ENCODE measurements at places on chromosomes 11 and 22.

DNA sequence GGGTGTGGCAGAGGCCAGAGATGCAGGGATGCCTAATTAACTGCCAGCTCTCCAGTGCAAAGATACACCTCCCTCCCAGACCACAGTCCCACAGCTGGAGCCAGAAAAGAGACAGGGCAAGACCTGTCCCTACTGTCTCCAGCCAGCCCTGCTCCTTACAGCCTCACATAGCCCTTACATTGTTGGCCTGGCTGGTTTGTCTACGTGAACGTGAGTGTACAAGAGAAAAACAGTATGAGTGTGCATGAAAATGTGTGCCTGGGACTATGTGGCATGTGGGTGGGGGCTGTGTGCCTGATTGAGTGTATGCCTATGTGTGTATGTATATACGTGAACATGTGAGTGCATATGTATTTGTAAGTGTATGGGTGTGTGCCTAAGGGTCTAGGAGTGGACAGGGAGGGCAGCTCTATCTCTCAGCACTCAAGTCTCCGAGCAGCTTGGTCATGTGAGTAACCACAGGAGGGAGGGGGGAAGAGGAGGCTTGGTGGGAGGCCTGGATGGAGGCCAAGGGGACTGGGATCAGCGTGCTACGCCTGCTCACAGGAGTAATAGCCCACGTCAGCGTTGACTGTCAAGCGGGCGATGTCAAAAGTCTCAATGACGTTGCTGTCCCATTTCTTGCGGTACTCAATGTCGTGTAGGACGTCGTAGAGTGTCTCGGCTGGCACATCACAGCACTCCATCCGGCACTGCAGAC lies 6.6 kb upstream of the ARAP1 start:
- no peak for DNase-seq

- no peak for DNase-seq
These were observed at the start of gene KCNE3 for GRCh38 chr11:74466916-74467885. KCNE3 (minus strand) TSS chr11:74467549; CDS start chr11:74457563, 9,986 bp downstream.

DNA sequence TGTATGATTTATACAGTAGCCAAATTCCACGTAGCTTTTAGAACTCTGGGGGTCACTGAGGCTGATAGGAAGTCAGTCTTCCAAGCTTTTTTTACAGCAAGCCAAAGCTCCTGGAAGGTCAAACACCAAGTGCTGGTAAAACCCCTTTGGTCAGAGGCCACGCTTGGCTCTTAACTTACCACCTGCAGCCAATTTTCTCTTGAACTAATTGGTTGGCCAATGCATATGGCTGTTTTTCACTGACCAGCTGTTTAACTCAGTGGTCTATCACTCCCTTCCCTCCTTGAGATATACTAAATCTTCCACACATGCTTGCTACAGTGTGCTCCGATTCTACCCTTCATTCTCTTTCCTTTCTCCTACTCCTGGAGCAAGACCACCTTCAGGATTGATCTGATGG lies 116.0 kb downstream of the FAR1 start:
- no peak for DNase-seq

DNA sequence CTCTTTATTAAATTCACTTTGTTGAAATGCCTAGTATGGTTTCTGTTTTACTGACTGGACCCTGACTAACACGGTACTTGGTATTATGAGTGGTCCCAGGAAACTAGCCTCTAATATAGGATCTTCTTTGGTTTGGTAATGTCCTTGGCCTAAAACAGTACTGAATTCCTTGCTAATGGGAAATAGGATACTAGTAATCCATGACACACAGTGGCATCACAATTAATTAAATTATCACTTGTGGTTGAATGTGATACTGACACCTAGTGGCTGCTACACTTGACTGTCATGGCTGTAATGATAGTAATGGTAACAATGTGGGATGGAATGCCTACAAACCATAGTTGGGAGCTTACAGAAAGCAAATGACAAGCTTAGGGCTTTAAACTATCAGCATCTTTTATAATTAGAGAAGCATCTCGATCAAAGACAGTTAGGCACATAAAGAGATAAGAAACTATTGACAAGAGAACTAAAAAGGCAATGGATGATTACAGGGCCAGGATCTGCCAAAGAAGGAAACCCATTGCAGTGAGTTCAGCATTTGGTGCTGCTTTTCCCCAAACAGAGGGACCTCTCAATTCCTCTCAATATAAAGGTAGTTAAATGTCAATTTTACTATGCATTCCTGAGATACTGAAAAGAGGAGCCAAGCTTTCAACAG lies 8.6 kb downstream of the DNHD1 start:
- DNase-seq, result no peak

- no peak for DNase-seq
These were observed 503.4 kb downstream of the DLG2 start for GRCh38 chr11:85123752-85124231.

GRCh38 chr11:34996958-34997357 lies 80.5 kb downstream of the PDHX start:
- DNase-seq, result no peak

DNA sequence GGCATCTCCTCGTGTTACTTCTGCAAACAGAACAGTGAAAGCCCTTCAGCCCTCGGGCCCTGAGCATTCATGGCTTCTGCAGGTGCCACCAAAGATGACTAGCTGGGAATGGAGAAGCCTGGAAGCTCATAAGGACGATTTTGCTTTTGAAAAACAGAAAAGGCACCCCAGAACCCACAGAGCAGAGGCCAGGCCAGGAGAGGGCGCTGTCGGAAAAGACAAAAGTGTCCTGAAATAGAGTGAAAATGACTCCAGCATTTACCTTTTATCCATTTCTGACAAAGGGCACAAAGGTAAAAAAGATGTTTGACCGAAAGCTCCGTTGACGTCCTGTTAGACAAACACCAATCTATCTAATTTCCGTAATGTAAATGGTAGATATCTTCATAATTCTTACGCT lies 37.6 kb downstream of the ZNF195 start:
- DNase-seq, result no peak

DNA sequence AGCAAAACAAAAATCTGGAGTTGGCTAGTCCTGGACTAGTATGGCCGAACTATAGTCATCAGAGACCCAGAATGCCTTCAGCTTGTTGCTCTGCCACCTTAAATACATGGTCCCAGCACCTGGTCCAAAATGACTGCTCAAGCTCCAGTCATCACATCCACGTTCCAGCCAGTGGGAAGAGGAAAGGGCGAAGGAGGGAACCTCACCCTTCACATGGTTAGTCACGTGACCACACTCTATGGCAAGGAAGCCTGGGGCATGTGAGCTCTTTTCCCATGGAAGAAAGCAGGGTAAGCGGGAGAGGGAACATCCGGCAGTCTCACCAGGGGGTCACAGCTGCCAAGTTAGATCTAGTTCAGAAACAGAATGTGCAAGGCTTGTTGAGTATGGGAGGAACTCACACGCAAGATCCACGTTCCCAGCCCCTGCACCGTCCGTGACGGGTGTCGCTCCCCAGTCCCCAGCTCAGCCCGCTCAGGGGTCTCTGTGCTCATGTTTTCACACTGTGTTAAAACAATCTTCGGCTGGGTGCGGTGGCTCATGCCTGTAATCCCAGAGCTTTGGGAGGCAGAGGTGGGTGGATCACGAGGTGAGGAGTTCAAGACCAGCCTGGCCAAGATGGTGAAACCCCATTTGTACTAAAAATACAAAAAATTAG lies 1.9 kb upstream of the ANO9 start:
- DNase-seq, result no peak

DNA sequence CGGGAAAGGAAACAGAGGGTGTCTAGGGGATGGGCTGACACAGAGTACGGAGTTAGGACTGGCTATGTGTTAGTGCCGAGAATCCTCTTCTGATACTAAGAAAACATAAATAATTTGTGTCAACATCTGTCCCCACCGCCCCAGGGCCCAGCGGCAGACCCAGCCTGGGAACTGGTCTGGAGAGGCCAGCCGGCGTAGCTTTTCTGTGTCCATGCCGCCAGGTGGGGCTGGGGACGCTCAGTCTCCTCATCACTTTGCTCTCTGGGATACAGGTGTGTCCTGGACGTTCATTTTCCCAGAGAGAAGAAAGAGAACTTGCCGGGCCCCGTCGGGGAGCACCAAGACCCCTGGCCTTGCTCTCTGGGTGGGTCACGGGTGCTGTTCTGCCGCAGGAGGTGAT lies 54.7 kb downstream of the WNT7B start:
- no peak for DNase-seq

DNA sequence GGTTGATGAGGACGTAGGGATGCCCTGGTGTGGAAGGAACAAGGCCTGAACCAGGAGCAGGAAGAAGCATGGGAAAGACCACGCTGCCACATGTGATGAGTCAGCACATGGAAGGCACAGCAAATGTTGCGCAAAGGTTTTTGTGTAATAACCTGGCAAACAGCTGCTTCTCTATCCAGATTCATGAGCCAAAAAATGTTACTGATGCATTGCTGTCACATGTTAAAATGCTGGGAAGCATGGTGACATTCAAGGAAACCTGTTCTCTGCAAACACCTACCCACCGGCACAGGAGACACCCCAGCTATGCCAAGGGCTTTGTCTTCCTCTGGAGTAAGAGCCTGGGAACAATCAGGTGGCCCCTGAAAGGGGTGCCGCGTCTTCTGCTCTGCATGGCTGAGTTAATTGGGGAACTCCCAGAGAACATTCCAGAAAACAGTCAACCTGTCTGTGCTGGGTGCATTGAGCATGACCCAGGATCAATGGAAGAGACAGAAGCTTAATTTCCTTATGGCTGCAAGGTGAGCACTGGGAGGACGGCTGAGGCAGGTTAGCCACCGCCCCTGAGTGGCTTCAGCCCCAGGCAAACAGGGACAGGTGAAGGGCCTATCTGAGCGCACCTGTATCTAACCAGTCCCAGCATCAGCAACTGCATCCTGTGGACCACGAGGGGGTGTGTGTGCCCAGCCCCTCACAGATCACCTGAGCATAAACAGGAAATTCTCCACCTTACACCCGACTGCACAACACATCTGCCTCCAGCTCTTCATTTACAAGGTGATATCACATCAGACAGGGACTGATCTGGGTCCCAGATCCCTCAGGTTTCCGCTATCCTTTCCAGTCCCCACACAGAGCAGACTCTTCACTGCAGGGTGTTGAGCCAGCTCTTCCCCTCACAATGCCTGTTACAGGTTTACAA lies 108.4 kb downstream of the GGTLC2 start:
- no peak for DNase-seq

DNA sequence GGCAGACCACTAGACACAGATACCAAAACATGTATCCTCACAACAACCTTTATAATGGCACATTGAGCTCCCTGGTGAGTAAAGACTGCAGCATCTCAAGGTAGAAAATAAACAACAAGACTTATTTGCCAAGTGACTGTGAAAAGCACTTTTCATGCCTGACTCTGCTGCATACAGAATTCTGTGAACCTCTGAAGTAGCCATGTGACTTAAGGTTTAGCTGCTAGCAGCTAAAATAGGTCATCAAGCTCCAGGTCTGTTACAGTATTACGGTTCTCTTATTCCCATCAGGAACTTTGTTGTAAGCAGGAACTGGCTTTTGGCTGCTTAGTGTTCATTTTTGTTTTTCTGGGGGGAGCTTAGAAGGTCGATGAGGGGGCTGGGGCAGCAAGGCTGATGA lies 139.4 kb downstream of the PAX6 start:
- no peak for DNase-seq

- DNase-seq, result no peak
These were observed 128.8 kb downstream of the APIP start for GRCh38 chr11:34787348-34787747.

DNA sequence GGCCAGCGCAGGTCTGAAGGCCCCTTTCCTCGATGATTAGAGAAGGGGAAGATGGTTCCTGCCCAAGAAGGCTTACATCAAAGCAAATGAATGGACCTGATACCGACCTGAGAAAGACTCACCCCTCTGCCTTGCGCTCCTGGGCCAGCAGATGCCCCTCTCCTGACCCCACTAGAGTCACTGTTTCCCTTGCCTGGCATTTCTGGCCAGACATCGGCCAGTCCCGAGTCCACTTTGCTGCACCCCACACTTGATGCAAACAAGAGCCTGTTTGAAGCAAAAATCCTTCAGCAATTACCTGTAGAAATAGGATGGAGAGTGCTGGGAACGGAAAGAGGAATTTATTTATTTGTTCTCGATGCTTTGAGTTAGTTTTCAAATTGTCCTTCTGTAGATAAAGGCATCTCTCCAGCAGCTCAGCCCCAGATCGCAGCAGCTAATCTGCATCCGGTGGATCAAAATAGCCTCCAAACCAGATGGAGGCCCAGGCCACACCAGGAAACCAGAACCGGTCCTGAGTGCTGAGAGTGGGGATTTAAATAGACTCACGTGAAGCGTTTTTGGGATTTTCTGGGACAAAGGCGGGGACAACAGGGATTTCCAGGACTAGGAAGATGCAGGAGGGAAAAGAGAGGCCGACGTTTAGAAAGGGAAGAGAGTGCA lies 148.6 kb downstream of the TRIM29 start:
- DNase-seq, result no peak

GRCh38 chr11:58574881-58575280 lies 775 bp downstream of the LPXN start:
- DNase-seq, result no peak

- DNase-seq, result no peak
These were observed 159.3 kb downstream of the MN1 start for GRCh38 chr22:27642104-27642800.

GRCh38 chr11:34457607-34458006 lies 18.9 kb downstream of the CAT start:
- DNase-seq, result no peak

DNA sequence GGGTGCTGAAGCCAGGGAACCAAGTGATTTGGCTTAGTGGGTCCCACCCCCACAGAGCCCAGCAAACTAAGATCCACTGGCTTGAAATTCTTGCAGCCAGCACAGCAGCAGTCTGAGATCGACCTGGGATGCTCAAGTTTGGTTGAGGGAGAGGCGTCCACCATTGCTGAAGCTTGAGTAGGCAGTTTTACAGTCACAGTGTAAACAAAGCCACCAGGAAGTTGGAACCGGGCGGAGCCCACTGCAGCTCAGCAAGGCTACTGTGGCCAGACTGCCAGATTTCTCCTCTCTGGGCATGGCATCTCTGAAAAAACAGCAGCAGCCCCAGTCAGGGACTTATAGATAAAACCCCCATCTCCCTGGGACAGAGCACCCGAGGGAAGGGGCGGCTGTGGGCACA lies 424.1 kb upstream of the TENM4 start:
- no peak for DNase-seq
